ENCODE measurements at places on chromosomes 4 and X. TPM values are rescaled to one million over a fixed set of nuclear protein-coding genes. Genes with fewer than 3 reads are reported as not detected.

CCKAR gene
- not detected for total RNA-seq

HSD17B13 gene
- total RNA-seq: 0.11 TPM

PITX2 gene
- not detected for total RNA-seq

FGFR3 gene
- total RNA-seq: not detected

HTN1 gene
- not detected for total RNA-seq

IL1RAPL2 gene
- not detected for total RNA-seq

TMPRSS11E gene
- not detected for total RNA-seq

GAGE13 gene
- total RNA-seq: not detected

CBLL2 gene
- not detected for total RNA-seq

NOX1 gene
- total RNA-seq: not detected

UGT2B15 gene
- not detected for total RNA-seq

CTAG1B gene
- not detected for total RNA-seq

TRMT10A gene
- total RNA-seq: 10.1 TPM

CXCL8 gene
- 11.9 TPM for total RNA-seq

CFAP299 gene
- total RNA-seq: not detected

STARD8 gene
- total RNA-seq: 1.8 TPM

CXorf65 gene
- total RNA-seq: 15.1 TPM

TREX2 gene
- total RNA-seq: 2.5 TPM

RBM47 gene
- total RNA-seq: 0.22 TPM

ZNF595 gene
- 7.1 TPM for total RNA-seq
